ENCODE measurements at places on chromosomes 2 and 18. TPM values are rescaled to one million over a fixed set of nuclear protein-coding genes. Genes with fewer than 3 reads are reported as not detected.

The ATF2 gene
- 20.8 TPM for total RNA-seq

The COL3A1 gene
- total RNA-seq, result 0.28 TPM

The DQX1 gene
- total RNA-seq, result 0.20 TPM

The KLHL30 gene
- total RNA-seq, result 0.37 TPM

All from A549 treated with ZK216348 at 1 μM for 4 hours (cell line).